NCI-H187 (cell line): ENCODE measurements at places on chromosomes 5 and 9.

- DNase-seq = no peak
Observed at GRCh38 chr5:106200971-106201370, 1469.8 kb downstream of the EFNA5 start.

GRCh38 chr5:137092831-137093230 lies 406.3 kb downstream of the SPOCK1 start:
- no peak for DNase-seq

- no peak for DNase-seq
Observed at GRCh38 chr5:136120529-136120928, 12.1 kb upstream of the SMAD5 start.

- DNase-seq = peak; percentile 89
Observed at GRCh38 chr5:137374110-137374714, 124.9 kb downstream of the SPOCK1 start.

DNA sequence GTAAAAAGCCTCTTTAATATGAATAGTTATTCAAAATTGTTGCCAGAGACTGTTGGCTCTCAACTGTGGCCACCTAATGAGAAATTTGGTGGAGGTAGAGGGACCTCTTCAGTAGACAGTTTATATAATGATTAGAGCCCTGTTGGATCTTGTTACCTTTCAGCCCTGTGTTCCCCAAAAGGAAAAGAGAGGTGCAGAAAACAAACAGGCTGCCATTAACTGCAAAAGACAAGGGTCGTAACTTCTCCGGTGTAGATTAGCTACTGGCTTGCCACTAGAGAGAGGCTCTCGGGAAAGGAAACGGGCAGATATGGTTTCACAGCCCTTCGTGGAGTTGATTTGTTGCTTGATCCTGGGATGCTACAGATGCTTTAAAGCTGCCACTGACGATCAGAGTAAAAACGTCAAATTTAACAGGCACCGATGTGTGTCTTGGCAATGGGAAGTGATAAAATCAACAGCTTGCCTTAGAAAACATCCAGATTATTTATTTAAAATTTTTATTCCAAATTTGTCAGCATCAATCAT lies 7.8 kb downstream of the FST start:
- no peak for DNase-seq

GRCh38 chr5:143322176-143322575 lies 81.3 kb downstream of the NR3C1 start:
- DNase-seq = no peak

- no peak for DNase-seq
Observed at GRCh38 chr9:91197232-91198181, 164.2 kb downstream of the AUH start.

GRCh38 chr5:165282491-165282890 lies 1777.1 kb downstream of the MAT2B start:
- DNase-seq = no peak

- no peak for DNase-seq
Observed at GRCh38 chr5:172077664-172078425, 71.4 kb upstream of the FBXW11 start.

DNA sequence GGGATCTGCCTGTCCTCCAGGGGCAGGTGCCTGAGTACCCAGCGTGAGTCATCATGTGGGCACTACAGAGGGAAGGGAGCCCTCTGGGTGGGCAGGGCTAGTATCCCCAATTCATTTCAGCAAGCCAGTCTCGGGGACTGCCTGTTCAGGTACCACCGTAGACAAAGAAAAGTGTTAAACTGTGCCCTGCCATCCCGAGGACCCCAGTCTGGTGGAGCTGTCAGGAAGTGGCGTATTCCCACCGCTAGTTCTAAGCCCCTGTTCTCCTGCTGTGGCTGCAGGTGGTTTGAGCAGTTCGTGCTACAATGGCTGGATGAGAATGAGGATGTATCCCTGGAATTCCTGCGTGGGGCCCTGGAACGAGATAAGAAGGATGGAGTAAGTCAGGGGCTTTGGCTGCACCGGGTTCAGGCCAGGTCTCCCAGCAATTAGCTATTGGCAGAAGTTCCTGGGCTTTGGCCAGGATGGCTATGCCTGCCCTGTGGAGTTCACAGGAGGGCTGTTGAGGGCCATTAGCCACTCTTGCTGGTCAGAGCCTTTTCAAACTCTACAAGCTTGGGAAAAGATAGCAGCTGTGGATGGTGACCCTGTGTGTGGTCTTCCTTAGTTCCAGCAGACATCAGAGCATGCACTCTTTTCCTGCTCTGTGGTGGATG lies 93.2 kb upstream of the RUSC2 start:
- DNase-seq = no peak

- DNase-seq = no peak
Observed at GRCh38 chr5:31990081-31990650, 184.0 kb downstream of the GOLPH3 start.

DNA sequence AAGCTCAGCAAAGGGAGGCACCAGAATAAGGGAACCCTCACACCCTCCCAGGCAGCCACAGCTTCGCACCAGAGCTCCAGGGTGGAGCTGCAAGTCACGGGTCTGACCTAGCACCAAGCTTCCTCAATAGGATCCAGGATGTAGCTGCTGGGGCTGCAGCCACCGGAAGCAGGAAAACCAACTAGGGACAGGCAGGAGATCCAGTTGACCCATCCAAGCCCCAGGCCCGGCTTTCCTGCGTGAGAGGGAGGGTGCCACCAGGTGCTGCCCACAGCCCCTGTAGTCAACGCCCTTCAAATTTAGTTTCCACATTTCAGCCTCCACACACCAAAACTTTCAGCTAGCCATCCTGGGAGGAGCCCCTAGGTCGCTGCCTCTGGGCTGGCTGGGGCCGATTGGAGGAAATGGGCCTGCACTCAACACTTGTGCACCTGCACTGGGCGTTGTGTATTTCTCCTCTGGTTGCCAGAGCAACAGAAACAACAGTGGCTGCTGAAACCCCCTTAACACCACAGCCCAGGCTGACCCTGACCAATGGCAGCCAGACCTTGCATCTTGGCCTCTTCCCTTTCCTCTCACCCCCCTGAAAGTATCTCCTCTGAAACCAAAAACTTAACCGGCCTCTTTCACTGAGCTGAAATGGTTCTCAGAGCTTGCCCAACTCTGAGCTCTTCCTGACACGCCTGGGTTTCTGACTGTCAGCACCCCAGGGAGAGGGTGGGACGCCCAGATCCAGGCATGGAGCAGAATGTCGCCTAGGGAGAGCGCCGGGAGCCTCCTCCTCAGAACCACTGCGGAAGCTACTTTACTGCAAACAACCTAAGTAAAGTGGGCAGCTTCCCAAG lies 226.5 kb upstream of the MAP3K1 start:
- DNase-seq = no peak

DNA sequence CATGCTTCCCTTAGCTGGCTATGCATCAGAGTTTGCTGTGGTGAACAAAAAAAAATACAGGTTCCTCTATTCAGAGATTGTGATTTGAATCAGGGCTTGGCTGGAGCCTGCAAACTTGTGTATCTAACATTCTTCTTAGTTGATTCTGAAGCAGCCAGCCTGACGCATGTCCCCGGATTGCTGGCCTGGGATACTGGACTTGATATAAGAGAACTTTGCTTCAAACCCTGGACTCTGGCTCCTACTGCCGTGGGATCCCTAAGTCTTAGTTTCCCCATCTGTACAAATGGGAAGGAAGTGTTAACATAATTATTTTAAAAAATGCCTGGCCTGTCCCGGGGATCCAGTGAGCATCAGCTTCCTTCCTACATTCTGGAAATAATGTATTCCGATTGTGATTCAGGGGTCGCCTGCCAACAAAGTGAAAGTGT lies 292.8 kb downstream of the ARHGEF28 start:
- no peak for DNase-seq

DNA sequence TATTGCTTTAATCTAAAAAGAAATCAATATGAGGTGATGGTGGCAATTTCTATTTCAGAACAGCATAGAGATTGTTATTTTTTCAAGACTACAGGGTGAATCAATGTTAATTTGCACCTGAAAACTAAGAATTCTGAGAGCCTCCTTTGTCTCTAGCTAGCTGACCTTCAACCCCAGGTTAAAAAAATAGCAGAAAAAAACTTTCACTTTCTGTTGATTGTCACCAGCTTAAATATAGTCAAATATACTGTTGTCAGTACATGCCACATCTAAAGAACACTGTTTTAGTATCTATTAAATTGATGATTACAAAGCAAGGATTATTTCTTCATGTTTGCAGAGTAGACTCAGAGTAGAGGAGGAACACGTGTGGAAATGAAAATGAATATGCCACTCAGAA lies 1371.4 kb downstream of the MAT2B start:
- no peak for DNase-seq

DNA sequence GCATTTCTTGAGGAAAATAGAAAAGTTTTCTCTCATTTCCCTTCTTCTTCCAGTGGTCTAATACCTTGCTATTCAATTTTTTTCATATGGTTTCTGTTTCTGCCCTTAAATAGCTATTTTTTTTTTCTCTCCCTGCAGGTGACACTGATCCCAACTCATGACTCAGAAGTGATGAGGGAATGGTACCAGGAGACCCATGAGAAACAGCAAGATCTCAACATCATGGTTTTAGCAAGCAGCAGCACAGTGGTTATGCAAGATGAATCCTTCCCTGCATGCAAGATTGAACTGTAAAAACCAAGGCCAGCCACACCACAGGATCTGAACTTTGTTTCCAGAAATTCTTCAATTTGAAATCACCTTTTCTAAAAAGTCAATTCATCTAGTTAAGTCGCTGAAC lies 97.7 kb downstream of the MAP1B start:
- no peak for DNase-seq

- DNase-seq = no peak
Observed at GRCh38 chr9:68780720-68781119, 75.7 kb downstream of the PIP5K1B start.

GRCh38 chr5:159765135-159765433 lies 151.2 kb upstream of the ADRA1B start:
- no peak for DNase-seq

DNA sequence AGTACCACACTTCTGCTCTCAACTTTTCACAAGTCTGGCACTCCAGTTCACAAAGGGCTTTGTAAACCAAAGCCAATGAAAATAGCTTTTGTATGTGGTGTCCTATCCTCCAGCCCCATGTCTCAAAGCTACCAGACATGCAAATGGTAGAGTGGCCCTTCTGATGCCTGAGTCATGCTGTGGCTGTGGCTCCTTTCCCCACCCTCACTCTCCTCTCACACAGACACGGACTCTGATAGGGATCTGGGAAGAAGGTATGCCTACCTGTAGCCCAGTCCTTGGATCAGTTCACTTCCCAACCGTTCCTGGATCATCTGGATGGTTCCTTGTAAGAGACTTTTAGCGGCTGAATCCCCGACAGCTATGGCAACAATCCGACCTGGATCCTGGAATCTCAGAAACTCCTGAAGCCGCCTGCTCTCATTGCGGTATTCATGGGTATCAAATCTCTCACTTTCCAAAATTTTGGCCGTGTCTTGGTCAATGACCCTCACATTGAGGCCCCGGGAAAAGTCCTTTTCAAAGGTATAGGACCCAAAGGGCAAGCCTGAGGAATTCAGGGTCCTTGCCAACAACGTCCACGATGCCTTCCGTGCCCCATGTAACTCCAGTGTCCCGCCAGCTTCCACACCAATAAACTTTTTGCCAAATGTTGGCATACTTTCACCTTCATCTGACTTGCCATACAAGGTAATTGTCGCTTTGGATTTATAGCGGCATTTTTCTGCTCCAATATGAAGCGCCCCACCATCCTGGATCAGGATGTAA lies 23.4 kb downstream of the CEMIP2 start:
- DNase-seq = no peak

DNA sequence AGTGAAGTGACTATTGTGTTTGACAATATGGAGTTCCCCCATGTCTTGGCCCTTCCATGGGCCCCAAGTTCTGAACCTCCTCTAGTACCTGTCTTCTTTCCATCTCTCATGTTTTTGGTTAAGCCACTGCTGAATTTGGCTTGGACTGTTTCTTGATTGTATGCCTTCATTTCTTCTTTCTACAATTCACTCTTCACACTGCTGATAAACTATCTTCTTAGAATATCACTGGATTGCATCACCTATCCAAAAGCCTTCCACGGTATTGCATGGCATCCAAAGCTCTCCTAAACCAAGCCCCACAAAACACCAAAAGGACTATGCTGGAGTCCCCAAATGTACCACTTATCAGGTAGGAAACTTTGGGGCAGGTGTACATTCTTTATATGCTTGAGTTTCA lies 4.3 kb upstream of the POC5 start:
- DNase-seq = no peak

DNA sequence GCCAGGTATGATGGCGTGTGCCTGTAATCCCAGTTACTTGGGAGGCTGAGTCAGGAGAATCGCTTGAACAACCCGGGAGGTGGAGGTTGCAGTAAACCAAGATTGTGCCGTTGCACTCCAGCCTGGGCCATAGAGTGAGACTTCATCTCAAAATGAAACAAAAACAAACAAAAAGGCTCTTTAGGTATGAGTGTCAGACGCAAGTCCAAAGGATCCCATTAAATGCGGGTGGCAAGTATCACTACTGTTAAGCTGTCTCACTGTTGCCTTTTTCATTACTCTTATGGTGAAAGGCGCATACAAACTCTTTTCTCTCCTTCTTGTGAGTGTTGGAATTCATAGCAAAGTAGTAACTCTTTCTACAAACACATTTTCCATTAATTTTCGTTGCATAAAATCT lies 688.5 kb upstream of the CHD1 start:
- no peak for DNase-seq

- DNase-seq = no peak
Observed at GRCh38 chr9:88814577-88814976, 176.7 kb upstream of the S1PR3 start.
